Right lobe of liver (tissue), 6 donors: ENCODE measurements at places on chromosomes 5 and 9. TPM values are rescaled to one million over a fixed set of nuclear protein-coding genes. Genes with fewer than 3 reads are reported as not detected.
A peak's percentile ranks its signal among the peaks of the same experiment; 100 is the strongest.

GRCh38 chr9:113154471-113154870, 3.7 kb downstream of the SLC31A2 start:
- DNase-seq, result no peak

DNA sequence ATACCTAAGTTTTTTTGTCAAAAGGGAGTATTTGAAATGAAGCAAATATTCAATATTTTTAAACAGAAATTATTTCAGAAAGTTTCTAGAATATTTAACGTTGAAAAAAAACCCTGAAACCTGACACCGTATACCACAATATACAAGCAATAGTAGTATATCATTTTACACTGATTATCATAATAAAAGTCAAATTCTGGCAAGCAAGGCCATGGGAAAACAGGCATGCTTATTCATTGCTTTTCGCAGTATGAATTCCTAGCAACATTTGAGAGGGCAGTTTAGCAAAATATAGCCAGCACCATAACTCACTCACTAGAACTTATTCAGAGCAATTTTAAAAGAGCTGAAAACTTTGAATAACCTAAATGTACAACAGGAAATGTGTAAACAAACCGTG, 46.1 kb downstream of the ERAP1 start:
- DNase-seq, result no peak

DNA sequence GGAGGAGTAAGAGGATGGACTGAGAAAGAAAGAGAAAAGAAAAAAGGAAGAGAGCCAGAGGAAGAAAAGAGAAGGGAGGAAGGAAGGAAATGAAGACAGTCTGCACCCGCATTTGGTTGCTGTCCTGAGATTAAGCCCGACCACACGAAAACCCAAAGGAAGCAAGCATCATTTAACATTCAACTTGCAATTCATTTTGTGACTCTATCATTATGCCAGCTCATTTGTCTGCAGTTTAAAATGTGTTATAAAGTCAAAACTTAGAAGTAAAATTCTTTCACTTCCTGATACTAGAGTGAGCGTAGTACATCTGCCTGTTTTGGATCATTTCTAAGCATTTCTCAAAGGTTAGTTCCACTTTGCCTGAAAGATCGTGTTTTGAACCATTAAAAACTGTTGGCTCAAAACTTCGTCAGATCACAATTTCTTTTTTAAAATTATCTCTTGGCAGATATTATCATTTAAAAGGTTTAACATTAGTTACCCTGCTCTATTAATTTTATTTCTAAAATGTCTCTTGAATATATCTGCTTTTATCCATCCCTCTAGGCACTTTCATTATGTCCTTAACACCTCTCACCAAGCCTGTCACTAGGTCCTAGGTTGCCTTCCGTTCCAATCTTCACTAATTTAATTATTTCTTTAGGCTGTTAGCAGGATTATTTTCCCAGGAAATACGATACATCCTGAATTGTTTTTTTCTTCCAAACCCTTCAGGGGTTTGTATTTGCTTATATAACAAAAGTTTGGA, 240.9 kb downstream of the TLE4 start:
- no peak for DNase-seq

- no peak for DNase-seq
These were observed 53.6 kb upstream of the RANBP6 start for GRCh38 chr9:6068983-6069382.

GRCh38 chr5:134873494-134873893, 677 bp upstream of the TXNDC15 start:
- DNase-seq, result no peak

- no peak for DNase-seq
These were observed 25.1 kb downstream of the FGF18 start for GRCh38 chr5:171444582-171444981.

GRCh38 chr9:18910435-18910834, 122.6 kb downstream of the SAXO1 start:
- no peak for DNase-seq

DNA sequence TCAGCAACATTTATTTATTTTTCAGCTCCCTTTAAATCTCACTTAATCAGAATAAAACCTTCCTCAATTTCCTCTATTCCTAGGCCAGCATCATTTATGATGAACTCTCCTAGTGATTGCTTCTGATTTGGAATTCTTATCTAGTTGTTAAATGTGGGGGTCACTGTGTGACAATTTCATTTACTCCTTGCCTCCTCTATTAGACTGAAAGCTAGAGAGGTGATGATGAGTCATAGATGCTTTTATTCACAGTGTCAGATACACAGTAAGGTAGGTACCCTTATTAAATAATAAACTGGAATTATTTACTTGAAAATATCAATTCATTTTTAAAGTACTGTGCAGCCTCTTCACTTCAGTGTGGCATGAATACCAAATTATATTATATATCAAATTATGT, 960.6 kb downstream of the MAT2B start:
- DNase-seq, result no peak

DNA sequence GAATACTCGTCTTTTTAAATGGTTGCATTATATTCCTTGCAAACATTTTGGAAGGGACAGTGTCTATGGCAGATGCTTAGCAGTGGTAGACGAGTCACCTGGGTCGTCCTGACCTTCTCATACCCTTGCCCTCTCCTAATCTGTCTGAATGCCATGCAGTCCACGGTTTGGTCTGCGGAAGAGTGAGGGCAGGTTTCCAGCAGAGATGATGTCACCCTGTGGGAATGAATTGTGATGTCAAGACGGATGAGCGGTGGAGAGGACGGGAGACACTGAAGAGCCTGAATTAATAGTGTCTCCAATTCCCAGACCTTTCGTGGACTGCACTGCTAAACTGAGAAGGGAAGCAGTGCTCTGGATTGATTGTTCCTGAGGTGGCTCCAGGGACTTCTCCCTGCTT, 329.0 kb upstream of the PANK3 start:
- DNase-seq, result no peak

DNA sequence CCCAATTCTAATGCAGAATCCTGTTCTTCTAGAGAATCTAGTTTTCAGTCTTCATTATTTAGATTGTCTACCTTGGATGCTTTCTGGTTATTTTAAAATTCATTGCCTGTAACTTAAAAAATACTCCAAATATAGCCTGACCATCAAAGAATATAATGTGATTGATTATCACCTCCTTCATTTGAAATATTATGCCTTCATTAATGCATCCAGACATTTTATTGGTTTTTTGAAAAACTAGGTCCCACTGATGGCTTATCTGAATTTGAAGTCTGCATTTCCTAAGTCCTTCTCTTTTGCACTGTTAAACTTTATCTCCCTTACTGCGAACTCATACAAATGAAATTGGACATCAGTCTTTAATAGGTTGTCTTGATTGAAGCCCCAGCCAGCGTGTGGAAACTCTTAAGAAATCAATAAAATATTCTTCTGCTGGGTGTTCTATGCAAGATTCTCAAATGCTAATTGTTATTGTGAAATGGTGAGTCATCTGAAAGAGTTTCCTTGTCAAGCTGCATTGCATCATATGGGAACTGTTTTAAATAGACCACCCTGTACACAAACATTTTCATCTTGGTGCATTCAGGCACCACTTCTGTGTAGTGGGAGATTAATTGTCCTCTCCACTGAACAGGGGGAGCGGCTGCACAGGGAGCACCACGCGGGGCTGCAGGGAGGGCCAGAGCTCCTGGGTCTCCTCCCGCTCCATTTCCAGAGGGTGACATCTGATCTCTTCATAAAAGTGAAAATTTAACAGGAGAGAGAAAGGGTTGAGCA, 92.3 kb upstream of the FANCC start:
- no peak for DNase-seq

GRCh38 chr9:126625329-126626126, 11.8 kb downstream of the LMX1B start:
- DNase-seq, result no peak

DNA sequence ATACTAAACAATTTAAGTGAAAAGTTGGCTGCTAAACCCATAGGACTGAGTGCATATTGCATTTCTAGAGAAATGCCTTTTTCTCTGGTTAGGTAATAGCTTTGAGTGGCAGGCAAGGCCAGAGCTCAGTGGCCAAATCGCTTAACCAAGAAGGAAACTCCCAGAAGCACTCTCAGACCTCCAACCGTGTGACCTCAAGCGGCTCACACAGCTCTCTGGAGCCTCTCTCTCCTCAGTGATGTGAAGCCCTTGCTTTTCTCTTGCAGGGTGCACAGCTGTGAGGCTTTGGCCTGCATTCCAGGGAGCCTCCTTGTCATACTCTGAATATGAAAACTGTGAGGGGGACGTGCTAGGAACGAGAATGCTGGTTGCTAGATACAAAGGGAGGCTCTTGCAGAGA, 106.7 kb downstream of the INSYN2B start:
- no peak for DNase-seq

GRCh38 chr5:134649163-134649835, 714 bp downstream of the SEC24A start:
- no peak for DNase-seq

GRCh38 chr9:76521244-76521681, 62.3 kb downstream of the GCNT1 start:
- no peak for DNase-seq

- no peak for DNase-seq
These were observed 52.5 kb upstream of the IL7R start for GRCh38 chr5:35804201-35804653.

GRCh38 chr9:72292874-72293607, 72.0 kb downstream of the ZFAND5 start:
- DNase-seq, result no peak

DNA sequence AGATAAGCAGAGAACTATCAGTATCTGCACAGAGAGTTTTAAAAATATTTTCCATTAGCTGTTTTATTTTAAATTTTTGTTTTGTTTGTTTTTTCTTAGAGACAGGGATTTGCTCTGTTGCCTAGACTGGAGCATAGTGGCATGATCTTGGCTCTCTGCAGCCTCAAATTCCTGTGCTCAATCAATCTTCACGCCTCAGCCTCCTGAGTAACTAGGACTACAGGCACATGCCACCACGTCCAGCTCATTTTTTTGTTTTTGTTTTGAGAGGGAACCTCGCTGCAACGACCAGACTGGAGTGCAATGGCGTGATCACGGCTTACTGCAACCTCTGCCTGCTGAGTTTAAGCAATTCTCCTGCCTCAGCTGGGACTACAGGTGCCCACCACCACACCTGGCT, 138.2 kb upstream of the LPAR1 start:
- DNase-seq, result no peak

- DNase-seq, result no peak
These were observed 89.2 kb upstream of the PRRC1 start for GRCh38 chr5:127428276-127428675.

DNA sequence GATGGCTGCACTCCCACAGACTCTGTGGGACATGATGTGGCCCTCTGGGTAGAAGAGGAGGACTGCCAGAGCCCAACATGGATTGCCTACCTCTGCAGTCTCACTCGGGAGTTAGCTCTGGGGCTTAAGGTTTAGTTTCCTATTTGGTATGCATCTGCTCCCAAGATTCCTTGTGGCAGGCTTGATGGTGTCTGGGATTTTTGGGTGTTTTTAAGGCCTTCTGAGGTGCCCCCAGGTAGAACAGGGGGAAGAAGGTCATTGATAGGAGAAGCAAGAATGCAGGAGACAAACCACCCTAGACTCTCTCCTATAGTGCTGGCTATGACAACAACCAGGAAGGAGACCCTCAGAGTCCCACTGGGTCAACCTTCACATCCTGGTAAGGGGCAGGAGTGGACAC, 46.7 kb upstream of the CXCL14 start:
- no peak for DNase-seq

GRCh38 chr5:154403776-154404387, 41.9 kb upstream of the SAP30L start:
- no peak for DNase-seq

DNA sequence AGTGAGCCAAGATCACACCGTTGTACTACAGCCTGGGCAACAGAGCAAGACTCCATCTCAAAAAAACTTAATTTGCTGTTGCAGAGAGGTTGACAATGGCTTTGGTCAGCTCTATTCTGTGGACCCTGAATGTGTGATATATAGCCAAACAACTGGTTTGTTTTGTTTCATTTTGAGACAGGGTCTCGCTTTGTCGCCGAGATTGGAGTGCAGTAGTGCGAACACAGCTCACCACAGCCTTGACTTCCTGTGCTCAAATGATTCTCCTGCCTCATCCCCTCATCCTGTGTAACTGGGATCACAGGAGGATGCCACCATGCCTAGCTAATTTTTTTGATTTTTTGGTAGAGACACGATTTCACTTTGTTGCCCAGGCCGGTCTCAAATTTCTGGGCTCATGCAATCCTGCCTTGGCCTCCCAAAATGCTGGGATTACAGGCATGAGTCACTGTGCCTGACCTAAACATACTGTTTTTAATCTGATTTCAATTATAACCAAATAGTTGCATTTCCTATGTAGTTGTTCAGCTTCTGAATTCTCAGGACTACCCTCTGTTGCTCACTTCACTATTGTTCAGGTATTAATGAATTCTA, 9.8 kb downstream of the RNF183 start:
- DNase-seq, result no peak

GRCh38 chr5:79694652-79695051, 5.0 kb downstream of the CMYA5 start:
- DNase-seq, result no peak

DNA sequence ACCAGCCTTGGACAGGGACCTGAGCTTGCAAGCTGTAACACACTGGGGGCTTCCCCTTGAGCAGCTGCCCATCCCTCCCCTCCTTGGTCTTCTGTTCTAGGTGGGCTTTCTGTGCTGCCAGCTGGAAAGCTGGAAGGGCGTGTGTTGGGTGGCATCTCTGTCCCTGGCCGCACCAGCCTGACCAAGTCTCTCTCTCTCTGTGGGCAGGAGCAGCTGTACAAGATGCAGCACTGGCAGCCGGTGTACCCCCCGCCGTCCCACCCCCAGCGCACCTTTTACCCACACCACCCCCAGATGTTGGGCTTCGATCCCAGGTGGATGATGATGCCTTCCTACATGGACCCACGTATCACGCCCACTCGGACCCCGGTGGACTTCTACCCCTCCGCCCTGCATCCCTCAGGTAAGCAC, 32.1 kb upstream of the POMT1 start:
- no peak for DNase-seq

DNA sequence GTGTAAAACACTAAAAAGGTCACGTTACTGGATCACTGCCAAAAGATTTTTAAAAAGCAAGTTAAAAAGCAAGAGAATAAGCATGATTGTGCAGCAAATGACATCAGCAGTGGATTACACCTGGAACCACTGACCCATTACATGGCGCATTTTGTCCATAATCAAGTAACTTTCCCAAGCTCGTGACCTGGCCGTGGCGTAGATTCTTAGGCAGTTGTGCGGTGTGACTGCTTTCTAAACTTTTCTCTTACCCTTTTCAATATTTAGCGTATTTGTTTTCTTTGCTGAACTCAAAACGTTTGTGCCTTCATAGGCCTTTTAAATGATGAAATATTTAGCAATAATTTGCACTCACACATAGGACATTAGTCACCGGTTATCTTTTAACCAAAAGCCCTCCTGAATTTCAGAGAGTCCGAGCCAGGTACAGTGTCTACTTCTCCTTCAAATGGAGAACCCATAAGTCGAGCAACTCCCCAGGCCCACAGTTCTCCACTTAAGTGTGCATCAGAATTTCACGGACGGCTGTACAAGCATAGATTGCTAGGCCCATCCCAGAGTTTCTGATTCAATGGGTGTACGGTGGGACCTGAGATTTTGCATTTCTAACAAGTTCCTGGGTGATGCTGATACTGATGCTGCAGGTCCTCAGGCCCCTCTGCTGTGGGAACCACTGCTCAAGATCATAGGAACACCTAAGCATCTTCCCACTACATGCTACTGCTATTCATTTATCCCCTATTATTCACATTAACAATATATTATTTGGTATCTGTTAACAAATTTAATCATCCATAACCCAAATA, 144.4 kb downstream of the GLIS3 start:
- peak; percentile 48 for DNase-seq

The TAF11L5 gene
- not detected for total RNA-seq

The RNF183 gene
- not detected for total RNA-seq

The TRMO gene
- 8.8 TPM for total RNA-seq

The PLEKHG4B gene
- total RNA-seq, result not detected

The RBM22 gene
- total RNA-seq, result 17.3 TPM

The PDE6A gene
- total RNA-seq, result not detected

The MYMK gene
- not detected for total RNA-seq
